ENCODE measurements at places on chromosomes 12 and 14.

DNA sequence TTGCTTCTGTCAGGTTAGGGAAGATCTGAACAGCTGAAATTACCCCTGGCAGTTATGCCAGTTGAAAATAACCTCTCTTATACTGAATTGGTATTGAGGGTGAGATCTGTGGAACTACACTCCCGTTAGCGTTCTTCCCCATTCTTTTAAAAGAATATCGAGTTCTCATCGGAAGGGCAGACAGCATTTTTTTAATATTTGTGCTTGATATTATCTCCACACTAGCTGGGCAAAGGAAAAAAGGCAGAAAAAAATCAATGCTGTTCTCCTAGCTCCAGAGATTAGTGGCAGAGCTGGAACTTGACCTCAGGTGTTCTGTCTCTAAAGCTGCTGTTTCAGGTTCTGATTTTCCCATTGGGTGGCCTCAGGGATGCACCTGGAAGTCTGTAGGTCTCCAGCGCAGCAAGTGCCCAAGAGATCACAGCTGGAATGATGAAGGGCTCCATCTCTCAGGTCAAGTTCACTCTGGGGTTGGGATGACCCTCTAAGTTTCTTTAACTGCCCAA, 67.5 kb downstream of the SLC38A1 start:
- no peak for DNase-seq

DNA sequence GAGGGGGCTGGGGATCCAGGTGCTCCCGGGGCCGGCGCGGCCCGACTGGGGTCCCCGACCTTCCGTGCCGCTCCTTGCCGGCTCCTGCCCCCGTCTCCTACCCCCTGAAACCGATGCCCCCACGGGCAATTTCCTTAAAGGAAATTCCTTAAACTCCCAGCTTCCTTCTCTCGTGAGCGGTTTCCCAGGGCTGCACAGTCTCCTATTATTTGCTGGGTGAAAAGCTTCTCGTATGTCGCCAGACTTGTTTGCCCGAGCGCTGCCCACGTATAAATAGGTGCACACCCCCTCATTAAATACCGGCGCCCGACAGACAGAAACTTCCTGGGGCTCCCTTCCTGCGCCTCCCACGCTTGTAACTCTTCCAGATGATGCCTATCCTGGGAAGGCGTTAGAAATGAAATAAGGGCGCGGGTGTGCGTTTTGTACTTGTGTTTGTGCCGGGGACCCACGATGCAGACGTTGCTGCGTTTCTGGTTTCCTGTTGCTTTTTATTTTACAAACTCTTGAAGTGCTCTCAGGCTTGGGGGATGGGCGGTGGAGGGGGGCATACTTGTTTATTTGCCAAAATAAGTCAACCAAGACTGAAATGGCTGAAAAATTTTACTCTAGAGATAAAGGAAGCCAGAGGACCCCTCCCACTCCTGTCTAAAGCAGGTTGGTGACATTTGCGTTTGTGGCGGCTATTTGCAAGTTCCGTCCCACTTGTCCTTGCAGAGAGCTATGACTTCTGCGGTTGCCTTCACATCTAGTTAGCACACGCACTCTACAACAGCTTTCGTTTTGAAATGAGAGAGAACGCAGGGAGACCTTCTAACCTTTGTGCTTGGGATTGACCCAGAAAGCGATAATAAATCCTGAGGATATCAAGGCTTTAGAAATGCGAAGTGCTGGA, 1.0 kb downstream of the HIP1R start:
- DNase-seq: peak; percentile 79

DNA sequence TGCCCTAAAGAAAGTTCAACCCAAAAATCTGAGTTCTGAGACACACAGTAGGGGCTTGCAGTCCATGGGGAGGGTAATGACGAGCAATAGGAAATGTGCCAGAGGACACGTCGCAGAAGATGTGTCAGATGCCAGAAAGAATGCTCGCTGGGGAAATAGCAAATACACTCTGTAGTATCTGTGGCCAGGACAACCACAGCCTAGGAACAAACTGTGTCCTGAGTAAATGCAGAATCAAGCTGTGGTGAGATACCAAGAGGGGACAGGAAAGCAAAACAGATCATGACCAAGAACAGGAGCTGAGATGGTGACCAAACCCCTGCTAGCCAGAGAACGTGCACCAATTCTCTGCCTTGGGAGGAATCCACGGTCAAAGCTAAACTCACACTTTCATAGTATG, 9.1 kb downstream of the CRACR2A start:
- DNase-seq: no peak

- DNase-seq: no peak
Observed at GRCh38 chr12:77402716-77403115, 337.3 kb upstream of the E2F7 start.

- DNase-seq: no peak
Observed at GRCh38 chr12:28742791-28743190, 406.3 kb upstream of the FAR2 start.

GRCh38 chr12:31234955-31235867, 90.7 kb downstream of the SINHCAF start:
- DNase-seq: no peak

GRCh38 chr14:104119119-104119487, 19.3 kb upstream of the KIF26A start:
- no peak for DNase-seq

DNA sequence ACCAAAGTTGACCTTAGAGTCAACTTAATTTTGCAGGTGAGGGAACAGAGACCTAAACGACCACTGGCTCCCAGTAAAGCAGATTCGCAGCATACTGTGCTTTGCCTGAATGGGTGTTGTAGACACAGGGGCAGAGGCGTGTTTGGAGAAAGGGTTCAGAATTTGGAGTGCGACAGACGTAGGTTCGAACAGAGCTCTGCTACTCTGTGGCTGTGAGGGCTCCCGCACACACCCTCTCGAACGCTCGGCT, 243 bp upstream of the TOMM20L start:
- DNase-seq: no peak

DNA sequence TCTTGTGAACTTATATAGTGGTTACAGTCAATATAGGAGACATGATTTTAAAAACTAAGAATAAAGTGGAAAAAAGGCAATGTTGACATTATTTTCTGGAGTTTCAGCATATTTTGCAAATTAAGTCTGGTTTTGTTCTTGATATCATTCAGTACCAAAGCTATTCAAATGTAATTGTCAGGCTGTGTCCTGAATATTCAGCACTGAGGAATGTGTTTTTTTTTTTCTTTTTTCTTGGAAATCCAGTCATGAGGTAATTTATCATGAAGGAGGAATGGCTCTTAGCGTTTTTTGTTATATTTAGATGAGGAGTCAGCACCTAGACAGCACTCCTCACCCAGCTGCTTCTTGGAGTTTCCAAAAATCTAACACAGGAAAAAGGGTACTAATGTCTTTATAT, 225.5 kb downstream of the CCDC91 start:
- DNase-seq: no peak

DNA sequence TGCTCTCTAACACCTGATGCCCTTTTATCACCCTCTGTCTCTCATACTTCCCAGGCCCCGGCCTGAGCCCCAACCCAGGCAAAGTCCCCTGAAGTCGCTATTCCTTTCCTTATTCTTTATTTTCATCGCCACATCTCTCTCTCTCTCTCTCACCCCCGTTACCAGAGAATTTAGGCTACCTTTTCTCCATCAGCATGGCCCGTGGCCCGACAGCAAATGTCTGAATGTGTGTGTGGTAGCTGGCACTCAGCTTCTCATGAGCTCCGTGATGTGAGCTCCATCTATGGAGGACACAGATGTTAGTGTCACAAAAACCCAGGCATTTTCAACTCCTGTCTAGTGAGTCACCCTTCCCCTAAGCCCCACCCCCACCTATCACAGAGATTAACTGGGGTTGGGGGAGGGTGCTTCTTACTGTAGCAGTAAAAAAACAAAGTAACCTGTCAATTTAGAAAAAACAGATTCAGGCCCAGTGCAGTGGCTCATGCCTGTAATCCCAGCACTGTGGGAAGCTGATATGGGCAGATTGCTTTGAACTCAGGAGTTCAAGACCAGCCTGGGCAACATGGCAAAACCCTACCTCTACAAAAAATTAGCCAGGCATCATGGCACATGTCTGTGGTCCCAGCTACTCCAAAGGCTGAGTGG, 53.8 kb downstream of the VCPKMT start:
- DNase-seq: no peak

GRCh38 chr12:26608706-26609105, 224.3 kb downstream of the ITPR2 start:
- no peak for DNase-seq

DNA sequence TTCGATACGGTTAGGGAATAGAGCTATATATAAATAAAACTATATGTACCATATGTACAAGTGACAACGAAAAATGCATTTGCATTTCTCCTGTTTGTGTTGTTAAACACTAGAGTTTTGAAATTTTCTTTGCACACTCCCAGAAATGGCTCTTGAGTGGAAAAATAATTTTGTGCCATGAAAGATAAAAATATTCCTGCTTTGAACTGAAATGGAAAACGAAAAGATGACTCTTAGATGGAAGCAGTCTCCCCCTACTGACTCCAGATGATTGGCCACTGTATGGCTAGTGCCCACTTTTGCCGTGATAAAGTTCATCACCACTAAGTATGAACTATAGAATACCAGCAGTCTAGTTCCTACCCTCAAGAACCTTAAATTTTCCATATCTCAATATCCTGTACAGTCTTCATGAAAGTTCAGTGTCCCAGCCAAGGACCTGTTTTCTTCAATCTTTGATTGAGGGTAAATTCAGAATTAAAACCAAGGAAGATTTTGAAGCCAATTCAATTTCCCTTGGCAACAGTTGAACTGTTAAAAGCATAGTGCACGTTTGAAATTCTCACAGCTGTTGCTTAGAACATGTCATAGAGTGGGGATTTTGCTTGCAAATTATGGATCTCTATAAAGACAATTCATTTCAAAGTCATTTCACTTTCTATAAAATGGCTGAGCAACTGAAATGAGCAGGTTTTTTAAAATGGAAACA, 1.6 kb upstream of the PPP2R5E start:
- no peak for DNase-seq

DNA sequence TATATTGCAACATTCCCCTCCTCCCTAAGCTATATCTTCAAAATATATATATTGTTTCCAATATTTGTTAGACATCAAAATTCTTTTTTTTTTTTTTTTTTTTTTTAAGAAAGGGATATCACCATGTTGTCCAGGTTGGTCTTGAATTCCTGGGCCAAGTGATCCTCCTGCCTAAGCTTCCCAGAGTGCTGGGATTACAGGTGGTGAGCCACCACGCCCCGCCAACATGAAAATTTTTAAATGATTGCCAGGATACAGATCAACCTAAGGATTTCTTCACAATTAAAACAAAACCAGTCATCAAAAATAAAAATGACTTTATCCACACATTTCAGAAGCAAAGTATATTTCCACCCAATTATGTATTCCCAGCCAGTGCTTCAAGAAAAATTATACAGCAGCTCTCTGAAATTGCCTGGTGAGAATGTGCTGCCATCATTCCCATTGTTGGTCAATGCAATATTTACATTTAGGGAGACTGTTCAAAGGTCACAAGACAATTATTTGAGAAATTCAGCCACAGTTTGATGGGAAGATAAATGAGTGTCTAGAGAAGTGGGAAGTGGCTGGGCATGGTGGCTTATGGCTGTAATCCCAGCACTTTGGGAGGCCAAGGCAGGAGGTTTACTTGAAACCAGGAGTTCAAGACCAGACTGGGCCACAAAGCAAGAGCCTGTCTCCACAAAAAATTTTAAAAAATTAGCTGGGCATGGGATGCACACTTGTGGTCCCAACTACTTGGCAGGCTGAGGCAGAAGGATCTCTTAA, 141.7 kb upstream of the AMIGO2 start:
- no peak for DNase-seq

DNA sequence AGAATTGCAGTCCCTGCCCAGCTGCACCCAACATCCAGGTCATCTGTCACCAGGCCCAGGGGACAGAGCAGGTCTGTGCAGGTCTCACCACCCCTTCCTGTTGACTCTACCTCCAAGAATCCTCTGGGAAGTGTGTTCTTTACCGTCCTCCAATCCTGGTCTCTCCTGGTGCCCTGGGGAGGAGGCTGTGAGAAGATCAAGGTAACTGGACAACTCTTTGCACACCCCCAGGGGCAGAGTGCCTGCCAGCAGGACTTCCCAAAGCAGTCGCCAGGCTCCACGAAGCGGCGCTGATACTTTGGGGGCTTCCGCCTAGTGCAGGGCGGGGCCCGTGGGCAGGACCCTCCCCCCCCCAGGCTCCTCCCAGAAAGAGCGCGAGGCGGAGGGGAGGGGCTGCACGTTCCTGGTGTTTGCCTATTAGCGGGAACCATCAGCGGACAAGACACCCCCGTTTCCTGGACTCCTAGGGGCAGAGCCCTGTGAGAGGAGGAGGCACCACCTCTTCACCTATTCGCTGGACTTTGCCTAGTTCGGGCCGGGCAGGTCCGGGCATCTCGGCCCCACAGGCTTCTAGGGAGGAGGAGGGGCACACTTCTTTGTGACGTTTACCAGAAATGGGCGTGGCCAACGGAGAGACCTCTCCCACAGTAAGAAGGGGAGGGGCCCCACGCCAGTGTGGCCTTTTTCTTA, 918.0 kb downstream of the AACS start:
- no peak for DNase-seq

DNA sequence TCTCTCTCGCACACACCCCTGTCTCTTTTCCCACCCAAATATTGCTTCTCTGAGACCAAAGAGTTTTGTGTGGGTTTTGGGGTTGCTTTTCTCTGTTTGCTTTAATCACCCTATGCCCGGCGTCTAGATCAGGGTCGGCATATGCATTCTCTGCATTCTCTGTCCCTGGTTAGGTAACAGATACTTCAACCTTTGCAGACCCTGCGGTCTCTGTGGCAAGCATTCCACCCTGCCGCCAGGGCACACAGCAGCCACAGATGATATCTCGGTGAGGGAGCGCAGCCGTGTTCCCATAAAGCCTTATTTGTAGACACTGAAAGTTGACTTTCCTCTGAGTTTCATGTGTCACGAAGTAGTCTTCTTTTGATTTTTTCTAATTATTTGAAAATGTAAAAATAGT, 110.4 kb upstream of the FZD10 start:
- DNase-seq: no peak

- peak; percentile 18 for DNase-seq
Observed at GRCh38 chr12:122366685-122367475, 55.6 kb downstream of the CLIP1 start.

DNA sequence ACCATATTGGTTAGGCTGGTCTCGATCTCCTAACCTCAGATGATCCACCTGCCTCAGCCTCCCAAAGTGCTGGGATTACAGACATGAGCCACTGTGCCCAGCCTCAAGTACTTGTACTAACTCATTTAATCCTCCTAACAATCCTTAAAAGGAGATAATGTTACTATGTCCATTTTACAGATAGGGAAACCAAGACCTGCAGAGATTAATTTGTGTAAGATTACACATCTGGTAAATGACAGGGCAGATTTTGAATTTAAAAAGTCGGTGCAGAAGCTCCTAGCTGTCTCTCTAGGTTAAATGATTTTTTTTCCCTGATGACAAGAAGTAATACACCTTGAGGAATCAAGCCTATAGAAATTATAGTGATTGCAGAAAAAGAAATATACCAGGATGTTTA, 13.7 kb upstream of the HECTD1 start:
- no peak for DNase-seq

GRCh38 chr12:91093341-91093740, 18.0 kb downstream of the LUM start:
- DNase-seq: no peak

- no peak for DNase-seq
Observed at GRCh38 chr12:92473564-92473963, 229.2 kb upstream of the PLEKHG7 start.

All from HL-60 (cell line).